Activated CD8-positive, alpha-beta T cell treated with anti-CD3 and anti-CD28 coated beads for 36 hours (primary cell): ENCODE measurements at places on chromosomes 6 and 20. TPM values are rescaled to one million over a fixed set of nuclear protein-coding genes. Genes with fewer than 3 reads are reported as not detected.
A peak's percentile ranks its signal among the peaks of the same experiment; 100 is the strongest.

DNA sequence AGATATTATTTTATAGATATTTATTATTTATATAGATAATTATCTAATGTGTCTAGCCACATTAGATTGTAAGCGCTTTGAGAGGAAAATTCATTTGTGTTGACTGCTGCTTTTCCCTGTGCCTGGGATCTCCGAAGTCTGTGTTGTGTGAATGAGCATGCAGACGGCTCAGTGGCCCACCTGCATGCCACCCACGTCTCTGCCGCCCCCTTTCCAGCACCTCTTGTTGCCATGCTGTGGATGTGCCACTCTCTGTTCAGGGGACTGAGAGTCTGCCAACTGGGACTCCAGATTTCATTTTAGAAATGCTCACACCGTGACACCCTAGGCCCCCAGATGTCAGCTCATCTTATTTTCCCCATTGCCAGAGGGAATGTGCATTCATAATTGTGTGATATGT lies 139.7 kb downstream of the JARID2 start:
- DNase-seq: no peak

- DNase-seq: peak; percentile 43
Measured at GRCh38 chr6:111803804-111804203, 69.4 kb downstream of the FYN start.

FAM210B gene
- total RNA-seq: 3.7 TPM

DNA sequence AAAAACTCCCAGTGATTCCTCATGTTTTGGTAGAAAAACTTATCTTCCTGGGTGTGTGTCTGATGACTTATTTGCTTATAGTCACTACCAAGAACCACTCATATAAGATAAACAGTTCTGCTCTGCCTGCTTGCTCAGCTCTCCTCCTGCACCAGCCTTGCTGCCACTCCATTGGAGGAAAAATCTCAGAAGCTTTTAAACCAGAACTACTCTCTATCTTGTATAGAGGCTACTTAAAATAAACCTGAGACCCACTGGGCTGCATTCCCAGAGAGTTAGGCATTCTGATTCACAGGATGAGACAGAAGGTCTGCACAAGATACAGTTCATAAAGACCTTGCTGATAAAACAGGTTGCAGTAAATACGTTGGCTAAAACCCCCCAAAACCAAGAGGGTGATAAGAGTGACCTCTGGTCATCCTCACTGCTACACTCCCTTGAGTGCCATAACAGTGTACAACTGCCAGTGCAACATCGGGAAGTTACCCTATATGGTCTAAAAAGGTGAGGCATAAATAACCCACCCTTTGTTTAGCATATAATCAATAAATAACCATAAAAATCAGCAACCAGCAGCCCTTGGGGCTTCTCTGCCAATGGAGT lies 728.3 kb downstream of the EPHA7 start:
- no peak for DNase-seq

PRDM13 gene
- not detected for total RNA-seq

PROCR gene
- 3.0 TPM for total RNA-seq

- DNase-seq: no peak
Measured at GRCh38 chr6:47454713-47455396, 22.7 kb upstream of the CD2AP start.

TFAP2A gene
- total RNA-seq: not detected

- DNase-seq: peak; percentile 69
Measured at GRCh38 chr6:163956571-163957407, 542.3 kb downstream of the QKI start.

LY6G5B gene
- total RNA-seq: 16.1 TPM

FOXF2 gene
- not detected for total RNA-seq

PDSS2 gene
- total RNA-seq: 14.8 TPM

- no peak for DNase-seq
Measured at GRCh38 chr20:8994045-8994444, 74.8 kb upstream of the PLCB4 start.
